ENCODE measurements at places on chromosomes 7 and 10.

- DNase-seq: no peak
Measured at GRCh38 chr10:72407471-72407870, 52.8 kb upstream of the DNAJB12 start.

DNA sequence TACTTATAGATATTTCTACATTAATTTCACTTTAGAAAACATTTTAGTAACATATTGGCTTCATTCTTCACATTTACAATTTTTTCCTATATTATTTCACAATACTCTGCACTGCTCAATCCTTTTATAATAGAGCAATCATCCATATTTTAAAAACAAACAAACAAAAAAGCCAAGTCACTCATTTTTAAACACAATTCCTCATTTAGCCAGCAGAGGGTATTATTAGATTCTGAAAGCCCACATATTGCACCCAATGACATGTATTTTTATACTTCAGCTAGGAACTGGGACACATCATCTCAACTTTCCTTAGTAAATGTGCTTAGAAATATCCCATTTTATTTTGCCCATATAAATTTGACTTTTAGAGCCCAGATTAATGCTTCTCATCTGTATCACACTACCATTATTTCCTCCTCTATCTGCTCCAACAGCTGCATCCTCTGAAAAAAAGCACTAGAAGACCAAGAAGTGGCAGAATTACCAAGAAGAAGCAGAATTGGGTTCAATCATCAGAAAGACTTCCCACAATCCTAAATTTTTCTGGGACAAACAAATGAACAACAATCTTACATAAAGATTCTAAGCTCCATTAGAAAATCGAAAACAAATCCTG is 29.5 kb downstream of the CTNNA3 start:
- DNase-seq: no peak

- DNase-seq: no peak
Measured at GRCh38 chr7:52261057-52261456, 774.4 kb upstream of the POM121L12 start.

DNA sequence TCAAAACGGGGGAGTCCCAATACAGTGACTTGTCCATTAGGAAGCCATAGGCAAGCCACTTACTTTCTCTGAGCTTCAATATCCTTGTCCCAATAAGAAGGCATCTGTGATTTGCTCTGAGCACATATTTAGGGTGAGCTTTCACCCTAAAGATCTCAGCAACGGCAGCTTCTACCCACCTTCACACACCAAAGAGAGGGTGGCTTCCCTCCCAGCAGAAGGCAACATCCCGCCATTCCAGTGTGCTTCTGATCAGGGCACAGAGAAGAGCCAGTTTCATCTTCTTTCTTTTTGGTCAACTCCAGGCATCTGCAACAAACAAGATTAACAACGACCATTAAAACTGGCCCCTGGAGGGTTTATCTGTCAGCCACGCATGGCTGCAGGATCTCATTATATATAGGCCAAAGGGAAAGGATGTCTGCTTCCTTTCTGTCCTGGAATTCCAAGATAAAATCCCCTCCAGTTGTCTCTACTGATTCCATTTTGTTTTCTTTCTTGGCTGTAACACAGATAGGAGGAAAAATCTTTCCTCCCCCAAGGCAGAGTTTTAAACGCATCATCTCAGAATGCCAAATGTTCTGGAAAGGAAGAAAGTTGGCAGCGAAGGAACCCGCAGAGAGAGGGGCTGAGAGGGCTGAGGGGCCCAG is 491 bp upstream of the SH2D4B start:
- DNase-seq: no peak

DNA sequence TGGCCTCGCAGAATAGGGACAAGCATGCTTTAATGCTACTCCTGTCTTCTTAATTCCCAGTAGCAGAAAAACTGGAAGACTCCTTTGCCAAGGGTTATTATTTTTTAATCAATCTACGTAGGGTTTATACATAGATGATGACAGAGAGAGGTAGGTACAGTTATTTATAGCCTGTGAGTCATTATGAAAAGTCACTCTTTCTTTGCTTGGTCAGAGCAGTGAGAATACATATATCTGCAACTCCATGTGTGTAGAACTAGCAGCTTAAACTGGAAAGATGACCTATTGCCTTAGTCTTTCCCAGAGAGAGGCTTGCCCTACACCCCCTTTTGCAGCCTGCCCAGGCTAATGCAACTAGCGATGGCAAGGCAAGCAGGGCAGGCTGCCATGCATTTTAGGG is 1050.6 kb downstream of the NRG3 start:
- DNase-seq: no peak

GRCh38 chr7:28643188-28643569 is 230.9 kb downstream of the CREB5 start:
- DNase-seq: no peak

- no peak for DNase-seq
Measured at GRCh38 chr10:6114299-6114698, 25.5 kb downstream of the RBM17 start.

DNA sequence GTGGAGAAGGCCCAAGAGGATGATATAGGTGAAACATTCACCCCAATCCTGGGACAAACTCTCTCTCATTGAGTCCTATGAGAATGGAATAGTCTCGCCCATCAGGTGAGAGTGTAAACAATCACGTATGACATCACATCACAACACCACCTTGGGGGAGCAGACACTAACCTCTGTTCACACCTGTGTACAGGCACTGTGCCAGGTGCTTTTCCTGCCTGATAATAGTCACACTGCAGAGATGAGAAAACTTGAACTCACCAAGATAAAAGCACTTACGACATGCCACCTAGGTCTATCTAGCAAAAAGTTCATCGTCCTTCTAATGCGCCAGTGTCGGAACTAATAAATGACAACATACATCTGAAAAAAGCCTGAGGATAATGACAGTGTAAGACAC is 187.8 kb downstream of the FAM107B start:
- no peak for DNase-seq

DNA sequence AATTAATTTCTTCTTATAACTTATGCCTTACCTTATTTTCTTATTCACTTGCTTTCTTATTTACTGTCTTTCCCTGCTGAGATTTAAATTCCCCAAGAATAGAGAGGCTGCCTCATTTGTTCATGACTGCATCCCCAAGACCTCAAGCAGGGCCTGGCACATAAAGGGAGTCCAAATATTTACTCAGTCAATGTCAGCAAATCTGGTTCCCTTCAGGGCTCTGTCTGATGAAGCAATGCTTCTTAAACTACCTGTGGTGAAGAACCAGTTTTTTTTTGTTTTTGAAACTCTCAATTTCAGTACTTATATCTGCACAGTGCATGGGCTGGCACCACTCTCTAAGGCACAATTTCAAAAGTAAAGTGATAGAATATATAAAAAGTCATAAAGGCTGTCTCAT is 4.7 kb downstream of the ZNF239 start:
- no peak for DNase-seq

GRCh38 chr7:44162785-44163395 is 21.8 kb upstream of the MYL7 start:
- DNase-seq: no peak

DNA sequence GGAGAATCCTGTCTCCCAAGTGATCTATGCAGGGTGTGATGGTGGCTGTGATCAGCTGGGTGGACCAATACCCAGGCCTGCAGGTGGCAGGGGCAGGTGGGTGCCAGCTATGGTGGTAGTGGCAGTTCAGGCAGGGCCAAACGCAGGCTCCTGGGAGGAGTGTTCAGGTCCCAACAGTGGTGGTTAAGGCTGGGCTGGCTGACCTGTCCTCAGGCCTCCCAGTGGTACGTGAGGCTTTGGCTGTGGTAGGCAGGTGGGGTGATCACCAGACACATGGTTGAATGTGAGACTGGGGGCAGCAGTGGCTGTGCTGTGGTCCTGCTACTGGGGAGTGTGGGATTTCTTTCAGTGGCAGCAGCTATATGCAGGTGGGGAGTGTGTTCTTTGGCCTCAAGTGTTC is 126.7 kb upstream of the STARD3NL start:
- no peak for DNase-seq

DNA sequence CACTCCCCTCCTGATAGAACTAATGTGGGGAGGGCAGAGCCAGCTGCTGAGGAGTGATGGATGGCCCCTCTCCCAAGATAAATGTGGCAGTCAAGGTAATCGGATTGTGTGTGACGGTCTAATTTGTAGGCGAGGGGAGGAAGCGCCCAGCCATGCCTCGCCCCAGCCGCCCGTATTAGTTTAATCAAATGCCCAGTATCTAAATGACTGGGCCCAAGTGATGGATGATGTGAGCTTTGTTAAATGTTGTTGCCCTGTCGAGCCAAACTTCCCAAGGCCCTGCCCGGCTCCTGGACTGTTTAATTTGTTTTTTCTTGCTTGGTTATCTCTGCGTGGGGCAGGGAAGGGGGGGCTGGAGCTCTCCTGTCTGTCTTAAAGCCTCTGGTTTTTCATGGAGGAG is 88.4 kb upstream of the PPIF start:
- DNase-seq: no peak

Measured in stimulated activated CD8-positive, alpha-beta memory T cell treated with anti-CD3 and anti-CD28 coated beads, Interleukin-15, amount 100 ng/mL, for 4 hours (primary cell).